ENCODE measurements at places on chromosomes 11 and 22.
A peak's percentile ranks its signal among the peaks of the same experiment; 100 is the strongest.

GRCh38 chr11:97419729-97420128 is 1029.9 kb downstream of the JRKL start:
- DNase-seq = no peak

DNA sequence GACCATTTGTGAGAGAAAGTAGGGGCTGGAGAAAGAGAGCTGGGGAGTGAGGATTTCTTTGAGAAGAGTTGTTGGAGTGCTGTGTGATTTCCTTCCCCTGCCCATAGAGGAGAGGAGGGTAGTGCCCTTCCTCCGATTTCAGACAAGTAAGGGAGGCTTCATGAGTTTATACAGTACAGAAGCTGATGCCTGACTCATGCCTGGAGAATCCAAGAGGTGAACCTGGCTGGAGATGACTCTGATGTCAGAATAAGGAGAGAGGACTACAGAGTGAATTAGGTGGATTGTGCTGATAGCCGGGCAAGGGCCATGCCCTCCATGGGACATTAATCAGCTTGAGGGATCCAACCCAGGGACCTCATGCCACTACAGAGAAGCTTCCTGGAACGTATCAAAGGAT is 91.6 kb downstream of the FAR1 start:
- no peak for DNase-seq

GRCh38 chr22:44807915-44808690 is 55.7 kb downstream of the ARHGAP8 start:
- no peak for DNase-seq

DNA sequence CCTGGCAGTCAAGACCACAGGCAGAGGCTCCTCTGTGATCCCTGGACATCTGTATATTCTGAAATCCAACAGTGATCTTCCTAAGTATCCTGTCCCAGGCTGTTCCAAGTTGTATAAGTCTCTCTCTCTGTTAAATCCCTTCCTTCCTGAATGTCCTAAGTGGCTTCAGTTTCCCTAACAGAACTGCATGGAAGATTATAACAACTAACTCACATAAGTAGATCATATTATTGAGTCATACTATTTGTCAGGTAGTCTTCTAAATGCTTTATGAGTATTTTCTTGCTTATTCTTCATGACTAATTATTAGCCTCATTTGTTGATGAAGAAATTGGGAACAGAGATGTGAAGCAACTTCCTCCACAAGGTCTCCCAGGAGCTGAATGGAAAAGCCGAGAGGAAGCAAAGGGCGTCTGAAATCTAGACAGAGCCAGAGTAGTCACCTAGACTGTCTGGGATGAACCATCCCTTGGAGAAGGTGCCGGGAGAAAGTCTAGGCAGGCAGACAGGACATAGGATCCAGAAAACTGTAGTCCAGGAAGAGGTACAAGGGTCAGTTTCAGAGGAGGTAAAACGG is 93.2 kb upstream of the FAT3 start:
- no peak for DNase-seq

DNA sequence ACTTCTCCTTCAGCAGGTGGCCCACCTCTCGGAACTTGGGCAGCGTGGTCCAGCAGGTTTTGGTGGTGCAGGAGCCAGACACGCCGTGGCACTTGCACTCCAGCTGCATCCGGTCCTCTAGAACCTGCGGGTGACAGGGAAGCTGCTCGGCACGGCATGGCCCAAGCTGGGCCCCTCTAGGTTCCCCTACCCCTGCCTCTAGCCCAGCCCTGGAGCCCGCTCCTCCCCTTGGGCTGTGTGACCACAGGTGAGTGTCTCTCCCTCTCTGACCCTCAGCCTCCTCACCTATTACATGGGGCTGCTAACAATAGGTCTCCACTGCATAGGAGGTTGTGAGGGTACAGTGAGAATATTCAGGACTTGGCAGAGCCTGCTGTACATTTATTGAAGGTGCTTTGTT is 53.8 kb downstream of the WNT7B start:
- no peak for DNase-seq

DNA sequence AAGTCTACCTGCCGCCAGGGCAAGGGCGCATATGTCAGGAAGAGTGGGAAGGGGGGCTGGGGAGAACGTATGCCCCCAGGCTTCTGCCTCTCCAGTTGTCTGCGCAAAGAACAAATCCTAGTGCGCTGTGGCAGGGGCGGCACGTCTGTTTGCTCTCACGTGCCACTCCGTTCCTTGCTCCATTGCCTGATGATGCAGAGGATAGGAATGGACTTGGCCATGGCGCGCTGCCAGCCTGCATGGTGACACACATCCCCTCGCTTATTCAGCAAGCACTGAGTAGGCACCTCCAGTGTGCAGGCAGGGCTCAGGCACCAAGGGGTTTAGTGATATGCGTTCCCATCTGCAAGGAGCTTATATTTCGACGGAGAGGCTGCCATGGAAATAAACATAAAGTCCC is 45.4 kb upstream of the SLC22A12 start:
- no peak for DNase-seq

DNA sequence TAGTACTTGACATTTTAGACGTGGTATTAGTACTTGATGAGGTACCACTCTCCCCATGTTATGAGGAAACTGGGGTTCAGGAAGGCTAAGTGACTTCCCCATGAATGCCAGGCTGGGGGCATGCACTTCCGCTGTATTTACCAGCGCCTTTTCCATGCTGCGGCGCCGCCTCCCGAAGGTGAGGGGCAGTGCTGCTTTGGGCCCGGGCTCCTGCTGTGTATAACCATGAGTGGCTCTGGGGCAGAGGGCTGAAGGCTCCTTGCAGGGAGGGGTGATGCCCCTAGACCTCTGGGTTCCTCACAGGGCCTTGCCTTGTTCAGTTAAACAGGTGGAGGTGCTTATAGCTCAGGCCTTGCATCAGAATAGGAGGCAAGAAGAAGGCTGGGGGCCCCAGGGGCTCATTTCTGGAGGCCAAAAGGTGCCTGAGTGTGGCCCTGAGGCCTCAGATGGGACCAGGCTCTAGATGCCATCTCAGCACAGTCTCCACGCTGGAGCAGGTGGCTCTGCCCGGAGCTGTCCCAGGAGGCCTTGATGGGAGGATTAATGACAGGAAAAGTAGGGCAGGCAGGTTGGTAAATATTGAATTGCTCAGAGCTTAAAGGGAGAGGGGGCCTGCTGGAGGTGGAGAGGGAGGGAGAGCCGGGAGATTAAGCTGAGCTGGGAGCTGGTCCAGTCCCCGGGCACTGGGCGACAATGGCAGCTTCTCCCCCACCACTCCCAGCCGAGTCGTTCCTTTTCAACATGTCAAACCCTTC is 129.6 kb downstream of the CEP164 start:
- no peak for DNase-seq

DNA sequence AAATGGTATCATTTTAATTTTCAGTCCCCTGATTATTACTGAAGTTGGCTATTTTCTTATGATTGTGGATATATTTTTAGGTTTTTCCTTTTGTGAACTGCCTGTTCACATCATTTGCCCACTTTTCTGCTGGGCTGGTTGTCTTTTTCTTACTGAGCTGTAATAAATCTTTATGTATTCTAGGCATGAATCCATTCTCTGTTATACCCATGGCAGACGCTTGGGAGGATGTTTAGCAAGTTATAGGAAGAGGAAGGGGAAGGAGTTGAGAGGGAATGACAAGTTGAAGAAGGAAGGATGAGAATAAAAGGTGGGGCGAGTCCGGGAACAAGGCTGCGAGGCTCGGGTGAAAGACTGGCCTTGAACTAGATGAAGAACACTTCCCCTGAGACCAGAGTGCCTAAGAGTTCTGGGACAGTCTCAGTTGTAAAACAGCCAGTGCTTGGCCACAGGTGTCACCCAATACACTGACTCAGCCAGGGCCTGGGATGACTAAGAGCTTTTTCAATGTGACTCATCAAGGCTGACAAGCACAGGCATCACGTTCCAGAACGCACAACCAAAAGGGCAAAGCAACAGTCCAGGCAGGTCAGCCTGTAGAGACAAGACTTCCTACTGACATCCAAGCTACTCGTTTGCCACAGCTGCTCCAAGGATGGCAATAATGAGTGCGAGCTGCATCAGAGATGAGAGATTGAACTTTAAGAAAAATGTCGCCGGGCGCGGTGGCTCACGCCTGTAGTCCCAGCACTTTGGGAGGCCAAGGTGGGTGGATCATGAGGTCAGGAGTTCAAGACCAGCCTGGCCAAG is 35.2 kb downstream of the LRFN4 start:
- DNase-seq = peak; percentile 50

- no peak for DNase-seq
These were observed 213.8 kb downstream of the TMEM135 start for GRCh38 chr11:87251560-87251959.

DNA sequence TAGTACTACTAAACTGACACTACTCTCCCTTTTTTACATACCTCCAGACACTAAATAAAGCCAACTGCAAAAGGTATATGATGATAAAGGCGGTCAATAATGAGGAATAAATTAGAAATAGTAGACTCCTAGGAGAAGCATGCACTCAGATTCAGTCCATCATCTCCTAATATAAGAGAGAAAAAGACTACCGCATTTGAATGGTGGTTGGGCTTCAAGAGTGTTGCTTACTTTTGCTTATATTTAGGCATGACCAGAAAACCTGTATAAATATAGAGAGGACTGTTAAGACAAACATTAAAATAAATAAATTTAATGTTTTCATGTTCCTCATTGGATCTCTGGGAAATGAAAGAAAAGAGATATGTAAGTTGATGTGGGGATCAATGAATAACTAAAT is 1137.0 kb downstream of the FAM181B start:
- no peak for DNase-seq

DNA sequence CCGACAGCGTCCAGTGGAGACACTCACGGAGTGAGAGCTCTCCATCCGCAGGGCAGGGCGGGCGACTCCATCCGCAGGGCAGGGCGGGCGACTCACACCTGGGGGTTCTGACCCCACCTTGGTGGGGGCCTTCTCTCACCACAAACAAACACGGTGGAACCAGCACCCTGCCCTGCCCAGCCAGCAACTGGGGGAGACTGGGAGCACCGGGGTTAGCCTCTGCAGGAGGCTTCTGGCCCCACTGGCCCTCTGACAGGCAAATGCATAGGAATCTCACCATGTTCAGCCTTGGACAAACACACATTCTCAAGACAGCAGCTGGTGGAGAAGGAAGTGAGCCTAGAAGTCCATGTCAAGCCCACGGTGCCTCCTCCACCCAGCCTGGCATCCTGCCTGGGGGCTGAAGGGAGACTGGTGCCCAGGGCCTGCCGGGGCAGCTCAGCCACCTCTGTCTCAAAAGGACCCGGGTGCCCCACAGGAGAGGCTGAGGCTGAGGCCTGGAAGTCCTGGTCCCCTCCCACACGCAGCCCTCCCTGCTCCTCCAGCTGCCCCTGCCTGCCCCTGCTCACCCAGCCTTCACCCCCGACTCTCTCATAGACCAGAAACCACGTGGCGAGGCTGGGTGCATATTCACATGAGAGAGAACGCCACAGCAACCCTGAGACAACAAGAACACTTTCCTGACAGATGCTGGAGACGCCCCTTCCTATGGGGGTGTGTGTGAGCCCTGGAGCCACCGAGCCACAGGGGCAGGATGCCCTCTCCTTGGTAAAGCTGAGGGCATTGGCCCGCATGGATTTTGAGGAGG is 98.4 kb upstream of the B3GAT1 start:
- no peak for DNase-seq

GRCh38 chr11:26201411-26201810 is 130.5 kb upstream of the ANO3 start:
- no peak for DNase-seq

- DNase-seq = no peak
These were observed 29.2 kb downstream of the TTC28 start for GRCh38 chr22:28650463-28650862.

- no peak for DNase-seq
These were observed 192.6 kb downstream of the CASP12 start for GRCh38 chr11:104705490-104706190.

DNA sequence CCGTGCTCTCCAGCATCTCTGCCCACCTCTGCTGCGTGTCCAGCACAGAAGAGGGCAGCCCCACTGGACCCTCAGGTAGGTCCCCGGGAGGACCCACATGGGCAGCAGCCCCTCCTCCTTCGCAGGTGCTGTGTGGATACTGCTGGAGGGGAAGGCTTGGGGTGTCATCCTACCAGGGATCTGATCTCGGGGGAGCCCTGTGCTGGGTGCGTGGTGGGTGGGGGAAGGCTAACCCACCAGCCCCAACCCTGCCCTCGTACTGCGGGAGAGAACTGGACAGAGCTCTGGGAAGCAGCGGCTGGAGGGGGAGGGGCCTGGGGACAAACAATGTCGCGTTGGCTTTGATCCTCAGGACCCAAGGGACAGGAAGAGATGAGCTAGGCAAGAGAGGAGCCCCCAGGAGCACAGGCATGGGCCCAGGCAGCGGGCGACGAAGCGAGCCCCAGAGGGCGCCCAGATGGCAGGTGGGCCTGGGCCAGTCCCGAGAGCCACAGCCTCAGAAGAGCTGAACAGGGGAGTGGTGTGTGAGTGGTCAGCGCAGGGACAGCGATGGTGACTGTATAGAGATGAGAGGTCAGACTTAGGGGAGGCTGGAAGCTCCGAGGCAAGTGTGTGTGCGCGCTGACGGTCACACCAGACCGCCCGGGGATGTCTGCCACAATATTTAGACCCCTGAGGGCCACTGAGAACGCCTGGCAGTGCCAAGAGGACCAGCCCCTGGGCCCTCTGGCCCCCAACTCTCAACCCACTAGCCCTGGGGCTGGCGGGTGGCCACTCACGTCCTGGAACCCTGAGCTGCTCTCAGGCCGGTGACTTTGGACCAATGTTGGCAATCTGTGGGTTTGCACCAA is 1.4 kb upstream of the PIM3 start:
- DNase-seq = no peak

GRCh38 chr22:27199354-27199753 is 542.0 kb downstream of the MIAT start:
- no peak for DNase-seq
